Fibroblast of upper back skin (primary cell): ENCODE measurements at places on chromosomes 4 and X.

DNA sequence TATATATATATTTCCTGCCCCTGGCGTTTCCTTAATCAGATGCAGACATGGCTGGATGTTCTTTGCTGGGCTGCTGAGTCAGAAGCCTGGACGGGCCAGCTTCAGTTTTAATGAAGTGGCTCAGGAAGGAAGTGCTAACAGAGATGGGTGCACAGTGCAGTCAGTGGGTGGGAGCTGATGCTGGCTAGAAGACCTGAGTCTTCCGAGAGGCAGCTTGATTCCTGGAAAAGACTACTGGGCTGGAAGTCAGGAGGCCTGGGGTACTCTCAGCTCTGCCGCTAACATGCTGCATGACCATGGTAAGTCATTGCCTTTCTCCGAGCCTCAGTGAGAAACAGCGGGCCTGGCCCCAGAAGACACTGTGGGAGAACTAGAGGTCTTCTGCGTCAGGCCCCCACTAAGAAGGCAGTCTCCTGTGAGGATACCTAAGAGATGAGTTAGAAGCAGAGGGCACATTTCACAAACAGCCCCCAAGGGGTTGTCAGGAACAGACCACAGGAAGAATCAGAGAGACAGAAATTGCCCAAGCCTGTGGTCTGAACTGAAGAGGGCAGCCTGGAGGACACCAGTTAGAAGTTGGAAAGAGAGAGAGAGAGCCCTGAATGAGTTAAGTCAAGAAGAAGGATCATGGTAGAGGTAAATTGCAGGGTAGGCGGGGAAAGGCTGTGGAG is 8.3 kb upstream of the CD40LG start:
- DNase-seq: peak; percentile 21

- no peak for DNase-seq
These were observed 307.5 kb upstream of the GNPDA2 start for GRCh38 chr4:45033676-45034419.

DNA sequence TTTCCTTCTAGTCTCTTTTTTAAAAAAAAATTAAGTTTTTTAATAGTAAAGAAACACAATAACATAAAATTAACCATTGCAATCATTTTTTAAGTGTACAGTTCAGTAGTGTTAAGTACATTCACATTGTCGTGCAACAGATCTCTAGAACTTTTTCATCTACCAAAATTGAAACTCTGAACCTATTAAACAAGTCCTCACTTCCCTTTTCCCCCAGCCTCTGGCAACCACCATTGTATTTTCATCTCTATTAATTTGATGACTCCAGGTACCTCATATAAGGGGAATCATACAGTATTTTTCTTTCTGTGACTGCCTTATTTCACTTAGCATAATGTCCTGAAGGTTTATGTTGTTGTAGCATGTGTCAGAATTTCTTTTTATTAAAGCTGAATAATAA is 31.8 kb downstream of the MSL3 start:
- DNase-seq: no peak

DNA sequence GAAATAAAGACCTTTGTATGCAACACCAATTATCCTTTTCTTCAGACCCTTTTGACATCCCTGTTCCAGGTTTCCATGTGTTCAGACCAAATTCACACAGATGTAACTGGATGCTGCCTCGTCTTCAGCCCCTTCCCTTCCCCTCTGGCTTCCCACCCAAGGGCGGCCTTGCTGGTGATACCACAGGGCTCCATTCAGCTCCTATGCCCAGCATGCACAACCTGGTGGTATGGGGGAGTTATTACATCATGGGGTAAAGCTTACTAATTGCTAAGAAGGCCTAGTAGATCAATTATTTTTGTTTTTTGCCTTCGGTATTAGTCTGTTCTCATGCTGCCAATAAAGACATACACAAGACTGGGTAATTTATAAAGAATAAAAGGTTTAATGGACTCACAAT is 317.0 kb upstream of the CXXC4 start:
- no peak for DNase-seq

GRCh38 chr4:152997288-152997687 is 61.2 kb downstream of the FHDC1 start:
- DNase-seq: no peak

GRCh38 chr4:147060151-147060931 is 114.7 kb upstream of the TTC29 start:
- DNase-seq: peak; percentile 97

DNA sequence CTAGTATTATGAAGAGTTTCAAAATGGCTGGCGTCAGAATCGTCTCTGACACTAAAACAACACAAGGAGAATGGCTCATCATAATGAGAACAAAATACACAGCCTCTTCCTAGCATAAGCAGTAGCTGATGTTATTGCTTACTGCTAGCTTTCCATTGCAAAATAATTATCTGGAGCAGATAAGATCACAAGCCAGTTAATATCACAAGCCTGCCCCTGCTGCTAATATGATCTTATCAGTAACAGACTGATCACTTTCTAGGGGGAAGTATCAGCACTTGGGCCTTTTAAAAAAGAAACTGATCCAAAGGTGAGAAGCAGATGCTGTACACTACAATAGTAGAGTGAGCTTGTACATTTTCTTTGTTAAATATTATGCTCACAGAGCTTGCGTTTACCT is 554.8 kb upstream of the PABPC4L start:
- no peak for DNase-seq

DNA sequence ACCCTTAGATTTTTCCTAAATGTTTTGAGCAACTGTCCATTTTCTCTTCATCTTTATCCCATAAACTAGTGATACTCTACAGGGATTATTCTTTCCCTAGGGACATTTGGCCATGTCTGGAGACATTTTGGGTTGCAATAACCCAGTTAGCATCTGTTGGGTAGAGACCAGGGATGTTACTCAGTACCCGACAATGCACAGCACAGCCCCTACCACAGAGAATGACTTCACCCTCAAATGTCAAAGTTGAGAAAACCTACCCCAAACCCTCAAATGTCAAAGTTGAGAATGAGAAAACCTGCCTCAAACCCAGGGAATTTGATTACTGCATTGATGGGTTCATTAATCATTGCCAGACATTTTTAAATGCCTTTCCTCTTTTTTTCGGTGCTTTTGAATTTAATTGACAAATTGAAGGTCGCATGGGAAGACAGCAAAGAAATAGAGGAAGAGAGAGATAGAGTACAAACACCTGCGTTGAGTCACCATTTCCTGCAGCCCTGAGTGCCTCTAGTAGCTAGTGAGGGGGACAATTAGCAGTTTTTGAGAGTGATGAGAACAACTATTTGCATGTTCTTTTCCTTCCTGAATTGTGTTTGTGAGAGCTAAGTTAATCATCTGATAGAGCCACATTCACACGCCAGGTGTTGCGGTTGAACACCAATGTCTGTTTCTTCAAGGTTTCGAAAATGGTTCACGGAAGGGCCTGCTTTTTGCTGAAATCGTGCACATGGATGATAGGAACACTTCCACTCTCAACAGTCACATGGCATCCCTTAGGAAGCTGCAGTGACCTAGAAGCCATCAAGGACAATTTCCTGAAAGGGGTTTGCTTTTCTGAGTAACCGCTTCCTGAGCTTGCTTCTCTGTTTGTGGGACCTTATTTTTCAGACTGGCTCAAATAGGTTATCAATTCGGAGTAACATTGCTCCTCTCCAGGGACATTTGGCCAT is 203.9 kb upstream of the VCX3A start:
- DNase-seq: no peak

GRCh38 chr4:10688022-10688421 is 3.5 kb upstream of the CLNK start:
- no peak for DNase-seq

- DNase-seq: no peak
These were observed 72.4 kb upstream of the KLHL13 start for GRCh38 chrX:118189000-118189399.

DNA sequence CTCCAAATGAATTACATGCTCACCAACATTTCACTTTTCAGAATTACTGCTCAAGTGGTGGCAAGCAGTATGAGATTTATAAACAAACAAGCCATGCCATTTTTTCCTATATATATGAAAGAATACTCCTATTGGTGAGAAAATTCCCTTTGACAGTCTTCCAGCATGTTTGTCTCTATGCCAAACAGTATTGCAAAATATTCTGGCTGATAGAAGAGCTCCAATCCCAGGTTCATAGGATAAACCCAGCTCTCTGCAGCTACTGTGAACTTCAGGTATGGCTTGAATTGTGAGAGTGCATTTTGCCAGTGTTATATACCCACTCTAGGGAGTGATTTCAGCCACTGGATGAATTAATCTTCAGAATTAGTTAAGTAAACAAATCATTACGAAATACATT is 108.8 kb downstream of the MAGEC2 start:
- DNase-seq: peak; percentile 0

GRCh38 chr4:47219586-47219985 is 188.2 kb downstream of the GABRB1 start:
- DNase-seq: no peak

GRCh38 chr4:85736571-85736970 is 261.6 kb downstream of the ARHGAP24 start:
- DNase-seq: no peak

- no peak for DNase-seq
These were observed 74.1 kb downstream of the ARHGAP10 start for GRCh38 chr4:147805946-147806345.

DNA sequence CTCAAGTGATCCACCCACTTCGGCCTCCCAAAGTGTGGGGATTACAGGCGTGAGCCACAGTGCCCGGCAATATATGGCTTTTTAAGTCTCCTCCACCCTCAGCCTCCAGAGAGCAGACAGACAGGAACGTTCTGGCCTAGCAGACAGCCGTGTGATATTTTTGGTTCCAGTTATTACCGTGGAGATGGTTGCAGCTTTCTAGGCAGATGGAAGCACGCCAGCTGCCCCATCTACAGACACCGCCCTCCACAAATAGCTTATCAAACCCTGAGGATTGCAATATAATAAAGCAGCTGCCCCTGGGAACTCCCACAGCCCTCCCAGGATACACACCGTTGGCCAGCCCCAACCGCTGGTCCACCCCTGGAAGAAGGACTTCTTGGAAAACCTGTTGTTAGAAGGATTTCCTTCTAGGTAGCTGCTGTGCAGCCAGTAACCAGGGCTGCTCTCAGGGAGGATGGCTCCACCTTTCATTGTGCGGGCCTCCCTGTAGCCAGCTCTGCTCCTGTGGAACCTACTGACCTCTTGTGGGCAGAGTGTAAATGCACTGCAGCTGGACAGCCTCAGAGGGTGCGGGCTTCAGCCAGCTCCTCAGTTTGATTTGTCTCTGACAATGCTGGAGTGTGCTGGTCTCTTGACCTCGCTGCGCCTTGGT is 44.0 kb downstream of the SLC25A5 start:
- peak; percentile 74 for DNase-seq

DNA sequence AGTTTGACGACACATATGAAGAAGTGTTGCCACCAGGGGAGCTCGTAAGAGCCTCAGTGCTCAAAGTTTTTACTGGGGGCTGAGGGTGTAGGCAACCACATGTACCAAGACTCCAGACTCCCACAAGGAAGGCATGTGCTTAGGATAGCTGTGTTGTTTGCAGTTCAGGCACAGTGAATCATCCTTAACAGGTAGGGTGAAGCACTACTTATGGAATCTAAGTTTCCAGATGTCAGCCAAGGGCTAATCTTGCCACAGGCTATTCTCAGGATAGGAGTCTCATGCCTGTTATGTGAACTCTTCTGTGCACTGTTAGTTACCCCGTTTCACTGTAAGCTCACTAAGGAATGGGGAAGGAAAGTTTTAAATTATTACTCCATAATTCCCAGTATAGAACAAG is 202.6 kb downstream of the TMA16 start:
- peak; percentile 68 for DNase-seq
